ENCODE measurements at places on chromosomes 7 and 10.

DNA sequence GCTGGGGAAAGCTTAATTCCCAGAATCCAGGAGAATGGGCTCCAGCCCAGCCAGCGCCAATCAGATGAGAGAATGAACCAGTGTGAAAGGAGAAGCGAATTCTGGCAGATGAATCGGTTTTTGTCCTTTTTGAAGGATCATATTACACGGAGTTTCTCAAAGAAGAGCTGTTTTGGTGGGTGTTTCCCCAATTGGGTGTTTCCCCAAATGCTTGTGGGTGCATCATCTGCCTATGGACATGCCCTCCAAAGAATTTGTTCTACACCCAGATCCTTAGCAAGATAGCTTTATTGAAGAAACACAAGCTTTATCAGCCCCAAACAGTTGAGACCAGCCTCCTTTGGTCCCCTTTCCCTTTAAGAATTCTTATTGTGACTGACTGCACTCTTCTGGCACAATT, 186.5 kb upstream of the GPR26 start:
- DNase-seq: no peak

GRCh38 chr10:26574783-26575182, 122.7 kb upstream of the PDSS1 start:
- no peak for DNase-seq

- no peak for DNase-seq
Measured at GRCh38 chr7:54339073-54339472, 203.1 kb upstream of the VSTM2A start.

- DNase-seq: no peak
Measured at GRCh38 chr10:64795847-64796246, 1274.6 kb downstream of the REEP3 start.

- no peak for DNase-seq
Measured at GRCh38 chr7:94060752-94061151, 56.6 kb upstream of the BET1 start.

GRCh38 chr10:35540296-35541164, 64.6 kb upstream of the GJD4 start:
- DNase-seq: no peak

- DNase-seq: no peak
Measured at GRCh38 chr10:77641788-77642397, 4.3 kb upstream of the KCNMA1 start.

DNA sequence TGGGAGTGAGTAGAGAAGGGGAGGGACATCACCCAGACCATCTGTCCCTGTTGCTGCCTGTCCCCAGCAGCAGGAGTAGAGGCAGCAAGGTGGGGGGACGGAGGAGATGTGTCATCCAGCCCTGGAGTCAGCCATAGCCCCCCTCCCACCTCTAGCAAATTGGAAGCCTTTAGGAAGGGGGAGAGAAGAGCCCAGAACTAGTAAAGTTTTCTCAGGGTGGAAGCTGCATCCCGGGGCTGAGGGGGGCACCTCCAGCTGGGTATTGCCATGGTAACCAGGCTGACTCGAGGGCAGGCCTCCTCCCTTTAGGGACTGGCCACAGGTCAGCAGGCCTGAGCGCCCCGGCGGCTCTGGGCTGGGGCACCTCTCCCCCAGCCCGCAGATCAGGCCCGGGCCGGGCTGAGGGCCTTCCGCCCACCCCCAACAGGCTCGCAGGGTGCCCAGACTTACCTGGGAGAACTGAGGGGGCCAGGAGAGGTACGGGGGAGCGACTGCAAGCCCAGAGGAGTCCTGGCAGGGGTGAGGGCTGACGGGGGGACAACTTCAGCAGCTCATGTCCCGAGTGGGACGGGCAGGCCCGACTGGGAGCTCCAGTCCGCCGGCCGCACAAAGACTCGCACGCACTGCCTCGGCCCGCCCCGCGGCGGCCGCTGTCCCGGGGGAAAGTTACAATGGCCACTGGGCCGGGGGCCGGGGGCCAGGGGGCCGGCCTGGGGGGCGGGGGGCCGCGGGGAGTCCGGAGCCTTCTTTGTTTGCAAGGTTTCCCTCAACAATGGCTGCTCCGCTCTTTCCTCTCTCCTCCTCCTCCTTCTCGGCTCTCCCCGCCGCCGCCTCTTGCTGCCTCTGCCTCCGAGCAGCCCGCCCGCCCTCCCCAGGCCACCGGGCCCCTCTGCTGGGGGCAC, 6.0 kb downstream of the LDB1 start:
- no peak for DNase-seq

DNA sequence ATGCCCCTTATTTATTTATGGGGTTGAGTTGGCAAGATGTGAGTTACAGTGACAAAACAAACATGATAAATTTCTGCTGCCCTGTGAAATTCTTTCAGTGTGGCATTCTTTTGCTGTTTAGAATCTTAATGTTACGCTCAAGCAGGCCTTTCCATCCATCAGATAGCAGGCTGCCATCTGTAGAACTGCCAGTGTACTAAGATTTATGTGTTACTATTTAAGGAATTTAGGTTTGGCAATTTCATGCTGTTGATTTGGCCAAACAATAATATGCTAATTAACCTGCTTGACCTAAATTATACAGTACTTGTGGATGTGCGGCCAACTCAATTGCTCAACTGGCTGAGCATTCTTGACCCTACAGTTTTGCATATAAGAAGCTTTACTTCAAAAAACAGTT, 477.7 kb upstream of the TPK1 start:
- no peak for DNase-seq

DNA sequence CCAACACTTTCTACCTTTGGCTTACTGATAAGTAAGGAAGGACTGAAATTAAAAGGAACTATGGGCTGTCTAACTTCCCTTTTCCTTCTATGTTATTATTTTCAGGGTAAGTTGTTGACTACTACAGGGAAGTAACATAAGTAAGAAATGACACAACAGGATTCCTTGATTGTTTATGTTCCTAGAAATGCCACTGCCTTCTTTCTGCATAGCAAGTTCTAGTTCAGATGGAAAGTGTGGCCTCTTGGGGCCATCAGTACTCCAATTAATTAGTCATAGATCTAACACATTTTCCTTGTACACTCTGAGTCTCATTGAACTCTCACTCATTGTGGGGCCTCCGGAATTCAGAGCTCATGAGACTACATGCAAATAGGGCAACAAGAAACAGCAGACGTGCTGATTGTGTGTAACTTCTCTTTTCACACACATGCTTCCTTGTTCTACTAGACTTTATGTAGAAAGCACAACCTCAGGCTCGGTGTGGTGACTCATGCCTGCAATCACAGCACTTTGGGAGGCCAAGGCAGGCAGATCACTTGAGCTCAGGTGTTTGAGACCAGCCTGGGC, 35.3 kb upstream of the HIBADH start:
- DNase-seq: no peak

GRCh38 chr10:13340068-13340467, 8.0 kb downstream of the SEPHS1 start:
- no peak for DNase-seq

- DNase-seq: no peak
Measured at GRCh38 chr10:75712242-75712880, 280.9 kb downstream of the LRMDA start.

- no peak for DNase-seq
Measured at GRCh38 chr7:84021292-84021908, 173.2 kb downstream of the SEMA3A start.

DNA sequence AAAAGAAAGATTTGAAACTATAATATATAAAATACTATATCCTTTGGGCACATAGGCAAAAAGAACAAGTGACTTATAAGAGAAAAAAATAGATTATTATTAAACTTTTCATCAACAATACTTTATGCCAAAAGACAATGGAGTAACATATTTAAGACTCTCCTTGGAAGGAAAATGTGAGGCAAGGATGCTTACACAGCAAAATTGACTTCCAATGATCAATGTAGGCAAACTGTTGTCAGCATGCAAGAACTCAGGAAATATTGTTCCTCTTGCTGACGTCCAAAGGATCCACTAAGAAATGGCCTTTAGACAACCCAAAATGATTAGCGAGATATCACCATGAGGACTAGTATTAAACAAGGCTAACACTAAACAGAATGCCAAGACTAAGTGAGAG, 22.9 kb upstream of the LMOD2 start:
- DNase-seq: no peak

DNA sequence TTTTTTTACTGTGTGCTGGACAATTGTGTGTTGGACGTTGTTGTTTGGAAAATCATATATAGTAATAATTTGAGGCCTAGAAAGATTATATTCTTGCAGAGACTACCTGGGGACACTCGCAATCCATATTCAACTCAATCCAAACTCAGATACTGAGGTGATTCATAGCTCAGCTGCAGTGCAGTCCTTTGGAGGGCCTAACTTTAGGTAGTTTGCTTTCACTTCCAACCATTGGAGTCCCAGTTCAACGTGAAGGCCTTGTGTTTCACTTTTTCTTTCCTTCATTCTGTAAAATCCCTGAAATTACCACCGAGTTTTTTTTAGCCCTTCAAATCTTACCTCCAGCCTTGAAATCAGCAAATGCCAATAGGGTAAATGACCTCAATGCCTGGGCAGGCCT, 32.3 kb downstream of the ATRNL1 start:
- DNase-seq: no peak

All from GOT3 (cell line).